ENCODE measurements at places on chromosomes 3 and 15.
A peak's percentile ranks its signal among the peaks of the same experiment; 100 is the strongest.

- DNase-seq = peak; percentile 41
Measured at GRCh38 chr15:43872416-43873020, 45.7 kb downstream of the WDR76 start.

- no peak for DNase-seq
Measured at GRCh38 chr3:11386465-11387113, 114.4 kb downstream of the ATG7 start.

GRCh38 chr15:78108300-78109084, 16.1 kb downstream of the SH2D7 start:
- DNase-seq = peak; percentile 83

- DNase-seq = no peak
Measured at GRCh38 chr3:121707531-121708273, 41.8 kb downstream of the GOLGB1 start.

DNA sequence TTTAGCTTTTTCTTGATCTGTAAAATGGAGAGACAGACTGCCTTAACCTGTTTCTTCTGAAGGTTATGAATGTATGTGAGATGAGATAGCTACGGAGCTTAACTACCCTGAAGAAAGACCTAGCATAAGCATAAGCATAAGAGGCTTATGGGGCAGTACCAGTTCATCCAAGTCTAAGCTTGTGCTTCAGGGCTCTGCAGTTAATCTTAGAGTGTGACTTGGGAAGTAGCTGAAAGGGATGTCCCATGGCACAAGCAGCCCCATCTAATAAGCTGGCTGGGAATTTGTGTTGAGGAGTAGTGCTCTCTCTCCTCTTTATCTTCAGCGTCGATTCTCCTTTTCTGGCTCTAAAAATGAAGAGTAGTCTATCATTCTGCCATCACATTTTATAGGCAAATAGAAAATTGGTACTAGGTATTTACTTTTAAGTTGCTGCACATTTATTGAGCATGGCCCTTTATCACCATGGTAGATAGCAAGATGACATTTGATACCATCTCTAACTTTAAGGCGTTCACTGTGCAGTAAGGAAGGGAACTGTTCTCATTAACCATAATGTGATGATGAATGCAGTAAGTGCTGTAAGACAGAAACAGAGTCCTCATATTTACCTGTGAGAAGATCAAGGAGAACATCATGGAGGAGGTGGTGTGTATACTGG, 174.5 kb upstream of the LRRFIP2 start:
- DNase-seq = no peak

All from MM.1S (cell line).